ENCODE measurements at places on chromosomes 16 and 17.

GRCh38 chr17:37769050-37769449 lies 24.2 kb upstream of the HNF1B start:
- no peak for DNase-seq

DNA sequence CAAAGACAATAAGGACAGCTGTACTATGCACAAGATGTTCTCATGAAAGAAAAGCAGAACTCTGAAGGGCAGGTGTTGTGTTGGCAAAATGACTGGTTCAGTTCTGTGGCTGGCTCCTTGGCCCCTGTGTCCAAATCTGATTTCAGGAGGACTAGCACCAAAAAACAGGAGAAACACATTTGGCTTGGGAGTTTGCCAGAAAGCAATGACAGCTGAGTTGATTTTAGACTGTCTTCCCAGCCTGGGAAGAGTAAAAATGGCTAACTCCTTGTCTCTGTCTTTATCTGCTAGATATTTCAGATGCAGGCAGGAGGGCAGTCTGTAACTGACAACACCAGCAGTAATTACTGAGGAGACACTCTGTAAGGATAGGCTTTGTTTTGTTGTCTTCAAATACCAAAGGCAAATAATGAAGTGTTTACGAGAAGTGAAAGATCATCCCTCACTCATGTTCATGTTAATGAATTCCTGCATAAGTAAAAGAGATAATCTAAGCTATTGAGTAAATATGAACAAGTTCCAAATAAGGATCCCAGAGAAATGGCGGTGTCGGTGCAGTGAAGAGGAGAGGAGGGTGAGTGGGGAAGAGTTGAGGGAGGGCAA lies 989.0 kb downstream of the CDH11 start:
- DNase-seq, result no peak

DNA sequence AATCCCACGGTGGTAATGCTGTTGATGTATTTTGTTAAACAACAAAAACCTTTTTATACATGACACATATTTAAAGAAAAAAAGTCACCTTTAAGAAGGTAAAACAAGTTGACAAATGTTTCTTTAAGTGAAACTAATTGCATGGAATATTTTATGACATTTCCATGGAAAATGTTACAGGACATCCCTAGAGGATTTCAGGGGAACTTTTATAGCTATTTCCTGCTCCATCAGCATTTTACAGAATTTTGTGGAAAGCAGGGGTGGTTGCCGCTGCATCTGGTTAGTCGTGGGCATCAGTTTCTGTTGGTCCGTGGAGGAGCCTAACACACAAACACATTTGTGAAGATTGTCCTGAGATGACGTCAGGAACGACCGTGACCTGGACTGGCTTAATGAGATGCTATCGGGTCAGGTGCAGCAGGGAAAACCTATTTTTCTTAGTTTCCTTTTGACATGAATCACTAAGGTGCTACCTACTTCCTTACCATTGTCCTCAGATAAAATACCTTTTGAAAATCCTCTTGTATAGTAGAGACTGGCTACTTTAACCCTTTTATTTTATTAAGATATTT lies 305.1 kb downstream of the MAP2K6 start:
- no peak for DNase-seq

GRCh38 chr17:70169709-70170597 lies 621 bp downstream of the KCNJ2 start:
- no peak for DNase-seq

GRCh38 chr16:3983081-3983520 lies 102.6 kb upstream of the CREBBP start:
- peak; percentile 28 for DNase-seq

DNA sequence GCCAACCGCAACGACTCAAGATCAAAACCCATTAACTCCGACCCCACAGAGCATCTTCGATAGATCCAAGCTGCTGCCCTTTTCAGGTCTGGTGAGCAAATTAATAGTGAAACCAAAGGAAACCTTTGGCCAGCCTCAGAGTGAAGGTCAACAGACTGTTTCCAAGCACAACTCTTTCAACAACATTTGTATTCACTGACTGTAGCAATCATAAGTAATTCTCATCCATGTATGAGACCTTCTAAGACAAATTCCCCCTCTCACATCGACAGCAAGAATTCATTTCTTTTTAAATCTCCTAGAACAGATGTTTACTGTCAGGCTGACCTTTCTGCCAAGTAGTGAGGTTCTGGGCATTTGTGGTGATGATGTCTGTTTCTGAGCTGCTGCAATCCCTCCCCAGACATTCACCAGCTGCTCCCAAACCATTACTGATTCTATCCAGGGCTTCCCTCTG lies 64.2 kb downstream of the SLC39A11 start:
- no peak for DNase-seq

- no peak for DNase-seq
Observed at GRCh38 chr16:88382491-88383400, at the start of gene ZNF469. Gene ZNF469, plus strand, starts transcription at chr16:88382959. Its CDS starts 44,512 bp downstream, at chr16:88427471.

GRCh38 chr16:87436225-87437172 lies 44.4 kb downstream of the MAP1LC3B start:
- DNase-seq, result no peak

DNA sequence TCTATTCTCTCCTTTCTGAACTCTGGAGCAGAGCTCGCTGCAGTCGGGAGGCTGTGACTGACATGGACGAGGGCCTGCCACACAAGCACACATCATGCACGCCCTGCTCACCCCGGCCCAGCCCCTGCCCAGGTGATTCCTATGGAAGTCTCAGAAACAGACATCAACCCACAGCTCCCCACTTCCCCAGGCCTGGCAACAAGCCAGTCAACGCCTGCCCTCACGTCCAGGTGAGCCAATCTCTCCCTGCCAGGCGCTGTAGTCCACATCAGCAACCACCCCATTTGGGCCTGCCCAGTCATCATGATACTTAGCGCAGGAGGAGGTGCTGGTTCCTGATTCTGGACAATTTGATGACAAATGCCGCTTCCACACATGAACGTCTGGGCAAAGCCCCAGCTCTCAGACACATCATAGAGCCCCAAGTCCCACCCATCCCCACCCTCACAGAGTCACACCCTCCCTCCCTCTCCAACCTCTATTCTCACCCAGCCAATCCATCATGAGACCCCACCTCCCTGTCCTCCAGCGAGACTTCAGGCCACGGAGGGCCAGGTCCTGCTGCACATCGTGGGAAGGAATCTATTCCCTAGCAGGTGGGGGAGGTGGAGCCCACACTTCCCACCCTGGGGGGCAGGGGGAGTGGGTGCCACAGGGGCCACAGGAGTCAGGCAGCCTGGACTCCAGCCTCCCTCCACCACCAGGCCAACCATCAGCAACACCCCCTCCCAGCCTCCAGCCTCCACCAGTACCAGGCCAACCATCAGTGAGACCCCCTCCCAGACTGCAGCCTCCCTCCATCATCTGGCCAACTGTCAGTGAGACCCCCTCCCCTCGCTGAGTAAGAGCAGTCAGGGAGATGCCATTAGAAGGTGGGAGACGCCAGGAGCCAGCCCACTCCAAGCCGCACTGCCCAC lies 33.7 kb upstream of the GSG1L start:
- no peak for DNase-seq

DNA sequence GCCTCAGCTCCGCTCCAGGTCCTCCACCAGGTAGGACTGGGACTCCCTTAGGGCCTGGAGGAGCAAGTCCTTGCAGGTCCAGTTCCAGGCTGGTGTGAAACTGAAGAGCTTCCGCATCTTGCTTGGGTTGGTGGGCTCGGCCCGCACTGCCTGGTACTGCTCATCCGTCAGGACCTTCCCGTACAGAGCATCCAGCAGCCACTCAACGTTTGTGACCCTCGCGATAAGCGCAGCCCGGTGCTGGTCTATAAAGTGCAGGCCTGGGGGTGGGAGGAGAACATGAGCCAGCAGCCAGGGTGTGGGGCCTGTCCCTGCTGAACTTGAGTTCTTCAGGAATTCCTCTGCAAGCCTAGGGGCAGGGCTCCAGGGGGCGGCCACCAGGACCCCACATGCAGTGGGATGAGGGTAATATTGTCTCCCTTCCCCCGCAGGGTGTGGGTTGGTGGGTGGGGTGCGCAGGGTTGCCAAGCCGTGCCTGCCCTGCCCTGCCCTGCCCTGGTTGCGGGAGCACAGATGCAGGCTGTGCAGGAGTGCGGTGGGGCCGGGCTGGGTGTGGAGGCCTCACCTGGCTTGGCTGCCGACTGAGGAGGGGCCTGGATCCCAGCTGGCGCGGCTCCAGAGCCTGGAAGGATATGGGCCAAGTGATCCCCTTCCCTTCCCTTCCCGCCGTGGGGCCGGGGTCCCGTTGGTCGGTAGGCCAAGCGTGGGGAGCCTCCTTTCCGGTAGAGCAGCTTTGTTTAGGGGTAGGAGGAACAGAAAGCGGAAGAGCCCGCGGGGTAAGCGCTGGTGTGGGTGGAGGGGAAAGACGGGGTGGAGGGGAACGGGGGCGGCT lies 762 bp downstream of the PYCARD start:
- DNase-seq, result no peak

DNA sequence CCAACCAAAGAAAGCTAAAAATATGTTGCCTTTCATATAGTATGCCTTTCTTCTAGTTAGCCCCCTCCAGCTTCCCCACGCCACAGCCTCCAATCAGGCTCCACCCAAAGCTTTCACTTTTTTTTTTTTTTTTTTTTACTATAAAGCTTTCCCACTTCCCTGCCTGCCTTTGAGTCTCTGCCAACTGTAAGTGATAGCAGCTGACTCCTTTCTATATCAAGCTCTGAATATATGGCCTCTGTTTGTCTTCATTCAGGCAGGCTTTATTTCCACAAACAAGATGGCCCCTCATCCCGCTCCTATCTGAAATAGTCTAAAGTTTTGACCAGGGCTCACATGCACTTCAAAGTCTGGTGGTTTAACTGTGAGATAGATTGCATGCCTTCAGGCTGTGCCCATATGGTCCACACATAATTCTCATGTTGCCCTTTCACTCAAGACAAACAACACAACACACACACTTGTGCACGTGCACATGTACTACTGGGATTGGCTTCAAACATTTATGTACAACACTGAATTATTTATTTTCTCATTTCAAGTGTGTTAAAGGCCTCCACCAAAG lies 39.8 kb upstream of the DYNLRB2 start:
- no peak for DNase-seq

- no peak for DNase-seq
Observed at GRCh38 chr17:35368081-35368830, 5.2 kb downstream of the SLFN11 start.

DNA sequence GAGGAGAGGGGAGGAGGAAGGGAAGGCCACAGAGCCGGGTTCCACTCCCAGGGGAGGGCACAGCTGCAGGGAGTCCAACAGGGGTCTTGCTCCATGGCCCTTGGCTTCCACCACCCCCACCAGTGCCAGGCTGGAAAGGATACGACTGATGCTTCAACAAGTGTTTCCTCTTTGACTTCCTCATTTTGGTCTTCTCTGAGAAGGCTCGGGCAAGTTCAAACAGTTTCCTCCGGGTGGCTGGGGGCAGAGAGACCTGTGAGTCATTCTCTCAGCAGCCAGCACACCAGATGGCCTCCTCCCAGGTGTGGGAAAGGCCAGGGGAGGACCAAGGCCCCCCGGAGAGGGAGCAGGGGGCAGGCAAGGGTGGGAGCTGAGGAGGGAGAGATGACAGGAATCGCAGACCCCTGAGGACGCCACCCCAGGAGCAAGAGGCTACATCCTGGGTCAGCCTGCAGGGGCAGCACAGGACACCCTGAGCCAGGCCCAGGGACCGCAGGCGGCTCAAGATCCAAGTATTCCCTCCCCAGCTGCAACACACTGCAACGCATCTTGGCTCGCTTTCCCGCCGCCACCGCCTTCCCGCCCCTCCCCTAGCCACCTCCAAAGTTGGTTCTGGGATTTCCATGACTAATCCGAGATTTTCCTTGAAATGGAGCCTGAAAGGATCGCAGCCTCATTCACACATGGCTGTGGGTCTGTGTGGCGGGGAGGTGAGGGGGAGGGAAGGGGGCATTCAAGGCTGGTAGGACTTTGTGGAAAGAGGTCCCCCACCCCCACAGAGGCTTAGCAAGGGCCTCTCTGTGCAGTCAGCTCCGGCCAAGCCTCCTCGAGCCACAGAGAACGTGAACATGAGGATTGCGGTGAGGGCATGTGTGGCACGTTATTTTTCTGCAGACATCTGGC lies 18.4 kb upstream of the MRPS23 start:
- DNase-seq, result no peak

DNA sequence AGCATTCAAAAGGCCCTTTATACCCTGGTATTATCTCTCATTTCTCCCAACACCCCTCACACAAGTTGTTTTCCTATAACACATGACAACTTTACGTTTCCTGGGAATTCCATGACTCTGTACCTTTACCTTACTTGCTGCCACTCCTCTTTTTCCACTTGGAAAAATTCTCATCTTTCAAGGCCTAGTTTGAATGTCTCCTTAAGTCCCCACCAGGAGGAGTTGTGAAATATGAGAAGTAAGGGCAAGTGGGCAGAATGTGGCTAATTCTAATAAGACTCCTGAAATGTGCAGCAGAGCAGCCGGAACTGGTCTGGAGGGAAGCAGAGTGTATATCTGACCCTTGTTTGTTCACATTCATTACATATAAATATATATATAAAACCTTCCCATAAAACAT lies 39.7 kb downstream of the BRCA1 start:
- no peak for DNase-seq

DNA sequence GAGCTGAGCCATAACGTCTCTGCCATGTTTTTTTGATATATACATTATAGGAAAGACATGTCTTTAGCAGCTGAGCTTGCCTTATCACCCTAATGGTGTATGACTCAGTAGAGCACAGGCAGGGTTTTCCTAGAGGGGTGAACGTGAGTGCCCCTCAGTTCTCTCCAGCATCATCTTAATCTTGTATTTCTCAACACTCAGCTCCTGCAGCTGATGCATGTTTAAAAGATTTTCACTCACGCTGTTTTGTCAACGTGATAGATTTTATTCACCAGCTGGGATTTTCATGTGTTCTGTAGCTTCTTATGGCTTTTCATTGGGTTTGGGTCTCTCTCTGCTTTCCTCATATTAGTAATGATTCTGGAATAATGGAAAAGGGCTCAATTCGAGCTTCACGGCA lies 186.0 kb upstream of the PMFBP1 start:
- DNase-seq, result no peak

DNA sequence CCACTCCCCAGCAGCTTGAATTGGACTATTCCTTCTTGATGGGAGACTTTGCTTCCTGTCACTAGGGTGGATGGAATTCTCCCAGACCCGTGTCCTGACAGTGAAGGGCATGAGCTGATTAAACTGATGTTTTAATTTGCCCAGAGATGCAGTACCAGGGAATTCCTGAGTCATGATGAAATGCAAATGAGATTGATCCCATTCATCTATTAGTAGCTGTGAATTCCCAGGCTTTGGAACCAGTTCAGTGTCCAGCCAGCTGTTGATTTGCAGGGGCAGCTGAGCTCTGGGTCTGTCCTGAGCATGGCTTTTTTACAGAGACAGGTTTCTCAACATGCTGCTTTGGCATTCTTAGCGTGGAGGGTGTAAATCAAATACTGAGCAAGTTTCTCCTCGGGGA lies 157.9 kb downstream of the PITPNC1 start:
- DNase-seq, result no peak

DNA sequence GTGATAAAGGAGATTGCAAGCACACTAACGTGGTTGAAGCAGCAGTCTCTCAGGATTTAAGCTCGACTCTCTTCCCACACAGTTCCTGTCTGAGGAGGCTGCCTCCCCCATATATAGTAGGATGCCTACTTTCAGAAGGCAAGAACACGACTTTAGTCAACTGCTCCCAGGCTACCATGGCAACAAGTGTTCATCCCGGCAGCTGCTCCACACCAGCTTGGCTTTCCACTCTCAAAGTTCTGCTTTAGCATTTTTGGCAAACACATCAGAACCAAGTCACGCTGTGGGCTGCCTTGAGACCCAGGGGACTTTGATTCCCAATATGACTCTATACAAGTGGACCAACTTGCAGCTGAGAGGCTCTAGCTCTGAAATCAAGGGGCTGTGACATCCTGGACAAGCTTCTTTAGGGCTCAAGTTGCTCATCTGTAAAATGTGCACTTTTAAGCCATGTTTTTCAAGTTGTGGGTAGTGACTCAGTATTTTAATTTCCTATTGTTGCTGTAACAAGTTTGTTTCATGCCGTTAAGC lies 16.5 kb downstream of the ZP2 start:
- no peak for DNase-seq

Data from hypothalamus (tissue), 51 donors.